Esophagus muscularis mucosa (tissue), 4 donors: ENCODE measurements at places on chromosomes 3 and 15. TPM values are rescaled to one million over a fixed set of nuclear protein-coding genes. Genes with fewer than 3 reads are reported as not detected.

Gene XIRP1
- total RNA-seq = not detected

Gene GOLGA6L10
- total RNA-seq = 1.7 TPM

Gene CFAP92
- total RNA-seq = 0.19 TPM

Gene RAD51
- total RNA-seq = 0.50 TPM

Gene CCDC13
- total RNA-seq = 5.3 TPM

Gene SMCO1
- total RNA-seq = not detected

Gene LEKR1
- total RNA-seq = 0.11 TPM

Gene ACTC1
- 8.3 TPM for total RNA-seq

Gene PLXNA1
- 34.0 TPM for total RNA-seq

Gene TGM5
- total RNA-seq = under 0.01 TPM

Gene GOLGA8K
- total RNA-seq = not detected

Gene ISLR
- total RNA-seq = 204 TPM

Gene CCDC33
- not detected for total RNA-seq

Gene STRC
- total RNA-seq = not detected

Gene ST8SIA2
- 0.57 TPM for total RNA-seq

Gene ATP13A4
- total RNA-seq = under 0.01 TPM

DNA sequence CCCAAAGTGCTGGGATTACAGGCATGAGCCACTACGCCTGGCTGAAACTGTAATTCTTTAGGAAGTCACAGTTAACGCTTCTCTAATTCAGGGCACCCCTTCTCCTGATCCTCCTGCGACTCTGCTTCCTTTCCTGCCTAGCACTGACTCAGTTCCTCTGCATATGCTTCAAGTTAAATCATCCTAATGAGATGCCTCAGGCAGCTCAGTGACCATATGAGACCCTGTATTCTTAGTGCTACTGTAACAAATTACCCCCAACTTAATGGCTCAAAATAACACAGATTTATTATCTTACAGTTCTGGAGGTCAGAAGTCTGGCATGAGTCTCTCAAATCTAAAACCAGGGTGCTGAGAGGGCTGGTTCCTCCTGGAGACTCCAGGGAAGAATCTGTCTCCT lies 271.8 kb upstream of the LYSMD4 start:
- no peaks in the 10 kb centered on the region for H3K4me1 ChIP-seq
- H3K4me3 ChIP-seq = no peak overlapping the region
- no peaks in the 10 kb centered on the region for H3K36me3 ChIP-seq
- H3K27me3 ChIP-seq = no peaks in the 10 kb centered on the region

GRCh38 chr3:5301651-5302297 lies 114.3 kb downstream of the EDEM1 start:
- H3K27me3 ChIP-seq = no peaks in the 10 kb centered on the region
- no peak overlapping the region for H3K4me3 ChIP-seq
- H3K4me1 ChIP-seq = peaks cover 10% of the 10 kb centered on the region
- no peak for DNase-seq

- H3K27ac ChIP-seq = no peak overlapping the region
- peaks cover 33% of the 10 kb centered on the region for H3K4me1 ChIP-seq
- no peak overlapping the region for H3K4me3 ChIP-seq
- DNase-seq = no peak
Measured at GRCh38 chr3:197256836-197257444, 41.5 kb downstream of the DLG1 start.

DNA sequence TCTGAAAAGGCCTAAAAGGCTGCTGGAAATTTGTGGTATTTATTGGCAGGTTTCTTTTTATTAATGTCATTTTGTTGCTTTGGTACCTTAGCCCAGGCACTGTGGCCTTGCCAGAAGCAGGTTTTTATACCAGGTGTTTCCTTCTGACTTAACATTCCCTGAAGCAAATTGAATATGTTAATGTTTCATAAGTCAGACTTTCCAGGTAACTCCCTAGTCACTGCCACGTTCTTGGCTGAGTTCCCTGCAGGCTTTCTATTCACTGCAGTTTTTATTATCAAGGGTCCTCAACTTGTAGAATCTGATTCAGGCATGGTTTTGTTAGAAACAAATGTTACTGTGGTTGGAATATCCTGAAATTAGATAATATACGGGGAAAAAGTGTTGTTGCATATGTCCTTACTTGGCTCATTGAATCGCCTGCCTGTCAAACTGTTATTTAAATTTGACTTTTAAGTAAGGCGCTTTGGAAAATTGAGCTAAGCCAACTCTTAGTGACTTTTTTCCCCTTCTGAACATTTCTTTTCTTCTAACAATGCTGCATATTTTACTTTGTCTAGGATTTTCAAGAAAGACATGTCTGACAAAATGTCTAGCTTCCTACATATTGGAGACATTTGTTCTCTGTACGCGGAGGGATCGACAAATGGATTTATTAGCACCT lies 22.9 kb downstream of the ITPR1 start:
- no peaks in the 10 kb centered on the region for H3K27me3 ChIP-seq
- peaks cover 31% of the 10 kb centered on the region for H3K4me1 ChIP-seq
- H3K36me3 ChIP-seq = no peaks in the 10 kb centered on the region

- H3K36me3 ChIP-seq = no peaks in the 10 kb centered on the region
- H3K27ac ChIP-seq = no peak overlapping the region
- H3K4me1 ChIP-seq = peaks cover 34% of the 10 kb centered on the region
- no peak overlapping the region for H3K4me3 ChIP-seq
- DNase-seq = no peak
- H3K27me3 ChIP-seq = no peaks in the 10 kb centered on the region
Measured at GRCh38 chr15:63765338-63765737, 68.4 kb downstream of the HERC1 start.

DNA sequence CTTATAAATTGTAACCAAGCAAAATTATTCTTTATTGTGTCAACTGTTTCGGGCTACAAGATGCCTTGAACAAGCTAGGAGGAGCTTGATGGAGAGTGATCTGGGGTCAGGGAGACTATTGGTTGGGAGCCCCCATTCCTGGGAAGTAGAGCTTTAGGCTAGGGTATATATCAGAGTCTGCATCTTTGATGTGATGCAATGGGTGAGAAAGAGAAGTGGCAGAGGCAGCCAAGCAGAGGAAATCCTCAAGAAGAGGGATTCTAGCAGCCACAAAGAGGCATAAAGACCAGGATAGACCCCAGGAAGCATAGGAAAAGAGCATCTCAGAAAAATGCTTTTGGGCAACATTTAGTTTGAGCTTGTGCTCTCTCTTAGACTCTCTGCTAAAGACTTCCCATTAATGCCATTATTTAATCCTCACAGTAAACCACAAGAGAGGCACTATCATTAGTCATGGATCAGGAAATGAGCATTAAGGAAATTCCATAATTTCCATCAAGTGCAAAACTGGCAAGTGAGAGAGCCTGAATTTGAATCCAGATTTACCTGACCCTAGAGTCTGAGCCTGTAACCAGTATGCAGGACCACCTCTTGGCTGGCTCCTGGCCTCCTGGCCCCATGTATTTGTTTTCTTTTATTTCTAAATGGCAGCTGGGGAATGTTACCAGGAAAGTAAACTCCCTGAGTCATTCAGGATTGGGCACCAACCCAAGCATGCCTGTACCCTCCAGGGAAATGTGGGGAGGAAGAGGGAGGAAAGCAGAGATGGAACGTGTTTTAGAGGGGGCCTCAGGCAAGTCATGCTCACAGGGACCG lies 118.7 kb downstream of the RPL22L1 start:
- H3K27ac ChIP-seq = no peak overlapping the region
- peaks cover 11% of the 10 kb centered on the region for H3K4me1 ChIP-seq
- no peaks in the 10 kb centered on the region for H3K27me3 ChIP-seq
- no peaks in the 10 kb centered on the region for H3K36me3 ChIP-seq
- no peak overlapping the region for H3K4me3 ChIP-seq

GRCh38 chr3:160140756-160141155 lies 84.5 kb upstream of the C3orf80 start:
- H3K4me3 ChIP-seq = no peak overlapping the region
- H3K27me3 ChIP-seq = no peaks in the 10 kb centered on the region
- DNase-seq = no peak
- H3K27ac ChIP-seq = no peak overlapping the region

DNA sequence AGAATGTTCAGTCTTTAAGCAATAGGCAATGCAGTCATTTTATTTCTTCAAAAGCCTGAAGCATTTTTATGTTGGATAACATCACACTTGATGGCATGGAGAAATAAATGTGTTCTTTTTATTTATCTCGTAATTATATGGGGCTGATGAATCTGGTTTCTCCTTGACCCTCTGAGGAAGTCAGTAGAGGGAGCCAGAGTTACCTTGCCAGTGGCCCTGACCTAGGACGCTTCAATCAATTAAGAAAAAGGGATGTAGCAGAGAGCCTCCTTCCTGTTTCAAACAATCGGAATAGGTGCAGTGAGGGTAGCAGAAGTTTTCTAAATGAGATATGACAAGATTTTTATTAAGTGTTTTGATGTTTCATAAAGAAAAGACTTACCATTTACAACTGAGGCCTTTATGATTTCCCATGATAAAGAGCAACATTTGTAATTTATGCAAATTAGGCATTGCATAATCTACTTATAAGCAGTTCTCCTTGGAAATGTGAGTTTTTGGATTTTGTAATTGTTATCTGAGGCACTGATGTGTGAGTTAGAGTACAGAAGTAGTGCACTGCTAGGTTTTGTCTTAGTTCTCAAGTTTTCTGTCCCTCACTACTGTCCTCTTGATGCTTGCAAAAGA lies 129.1 kb downstream of the RAP2B start:
- no peaks in the 10 kb centered on the region for H3K27me3 ChIP-seq
- no peak overlapping the region for H3K27ac ChIP-seq
- no peak for DNase-seq
- no peak overlapping the region for H3K4me3 ChIP-seq
- no peaks in the 10 kb centered on the region for H3K36me3 ChIP-seq
- no peaks in the 10 kb centered on the region for H3K4me1 ChIP-seq

GRCh38 chr15:26453914-26454313 lies 319.0 kb downstream of the GABRB3 start:
- H3K27ac ChIP-seq = no peak overlapping the region
- no peak overlapping the region for H3K4me3 ChIP-seq
- no peaks in the 10 kb centered on the region for H3K36me3 ChIP-seq
- H3K4me1 ChIP-seq = no peaks in the 10 kb centered on the region
- H3K27me3 ChIP-seq = no peaks in the 10 kb centered on the region

DNA sequence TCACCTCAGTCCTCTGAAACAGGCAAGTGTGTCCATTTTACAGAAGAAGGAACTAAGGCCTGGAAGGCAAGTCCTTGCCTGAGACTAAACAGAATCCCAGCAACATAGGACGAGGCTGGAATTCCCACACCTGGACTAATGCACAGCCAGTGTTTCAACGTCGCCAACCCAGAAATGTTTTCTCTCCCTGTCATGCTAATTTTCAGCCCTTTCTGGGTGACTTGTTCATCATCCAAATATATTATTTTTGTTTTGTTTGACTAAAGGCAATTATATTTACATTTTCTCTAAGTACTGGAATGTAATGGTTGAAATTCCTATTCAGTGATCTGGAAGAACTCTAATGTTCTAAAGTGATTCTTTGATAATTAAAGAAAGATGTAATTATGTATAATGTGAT lies 51.8 kb downstream of the BTD start:
- H3K36me3 ChIP-seq = no peaks in the 10 kb centered on the region
- no peak for DNase-seq
- peaks cover 18% of the 10 kb centered on the region for H3K4me1 ChIP-seq

DNA sequence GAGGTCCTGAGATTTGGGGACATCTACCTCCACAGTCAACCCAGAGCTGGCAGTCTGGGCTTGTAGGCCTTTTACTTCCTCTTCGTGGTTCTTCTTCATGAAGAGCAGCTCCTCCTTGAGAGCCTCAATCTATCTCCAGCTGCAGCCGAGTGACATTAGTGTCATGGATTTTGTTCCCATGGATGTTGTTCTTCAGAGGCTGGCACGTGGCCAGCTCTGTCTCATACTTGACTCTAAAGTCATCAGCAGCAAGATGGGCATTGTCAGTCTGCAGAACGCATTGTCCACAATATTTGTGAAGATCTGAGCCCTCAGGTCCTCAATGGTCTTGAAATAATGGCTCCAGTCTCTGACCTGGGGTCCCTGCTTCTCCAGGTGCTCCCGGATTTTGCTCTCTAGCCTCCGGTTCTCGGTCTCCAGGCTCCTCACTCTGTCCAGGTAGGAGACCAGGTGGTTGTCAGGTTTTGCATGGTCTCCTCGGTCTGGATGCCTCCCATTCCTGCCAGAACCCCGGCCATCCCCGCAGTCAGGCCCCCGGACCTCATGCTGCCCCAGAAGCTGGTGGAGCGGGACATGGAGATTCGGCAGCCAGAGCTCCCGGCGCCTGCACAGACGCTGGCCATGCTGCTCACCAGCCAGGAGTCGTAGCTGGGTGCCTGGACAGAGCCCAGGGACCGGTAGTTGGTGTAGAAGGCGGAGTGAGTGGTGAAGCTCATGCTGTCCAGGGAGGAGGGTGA lies 3.4 kb upstream of the CCNL1 start:
- peaks cover 5% of the 10 kb centered on the region for H3K36me3 ChIP-seq
- no peak overlapping the region for H3K27ac ChIP-seq
- no peaks in the 10 kb centered on the region for H3K27me3 ChIP-seq

GRCh38 chr15:99212406-99212805 lies 37.0 kb downstream of the TTC23 start:
- H3K36me3 ChIP-seq = peaks cover 5% of the 10 kb centered on the region
- no peaks in the 10 kb centered on the region for H3K27me3 ChIP-seq
- DNase-seq = no peak
- peak overlapping the region; percentile 80 for H3K27ac ChIP-seq
- H3K4me1 ChIP-seq = peaks cover 5% of the 10 kb centered on the region

GRCh38 chr15:98382139-98382538 lies 266.2 kb upstream of the IGF1R start:
- no peak overlapping the region for H3K4me3 ChIP-seq
- DNase-seq = no peak
- no peaks in the 10 kb centered on the region for H3K27me3 ChIP-seq
- H3K27ac ChIP-seq = no peak overlapping the region
- H3K36me3 ChIP-seq = no peaks in the 10 kb centered on the region
- no peaks in the 10 kb centered on the region for H3K4me1 ChIP-seq

DNA sequence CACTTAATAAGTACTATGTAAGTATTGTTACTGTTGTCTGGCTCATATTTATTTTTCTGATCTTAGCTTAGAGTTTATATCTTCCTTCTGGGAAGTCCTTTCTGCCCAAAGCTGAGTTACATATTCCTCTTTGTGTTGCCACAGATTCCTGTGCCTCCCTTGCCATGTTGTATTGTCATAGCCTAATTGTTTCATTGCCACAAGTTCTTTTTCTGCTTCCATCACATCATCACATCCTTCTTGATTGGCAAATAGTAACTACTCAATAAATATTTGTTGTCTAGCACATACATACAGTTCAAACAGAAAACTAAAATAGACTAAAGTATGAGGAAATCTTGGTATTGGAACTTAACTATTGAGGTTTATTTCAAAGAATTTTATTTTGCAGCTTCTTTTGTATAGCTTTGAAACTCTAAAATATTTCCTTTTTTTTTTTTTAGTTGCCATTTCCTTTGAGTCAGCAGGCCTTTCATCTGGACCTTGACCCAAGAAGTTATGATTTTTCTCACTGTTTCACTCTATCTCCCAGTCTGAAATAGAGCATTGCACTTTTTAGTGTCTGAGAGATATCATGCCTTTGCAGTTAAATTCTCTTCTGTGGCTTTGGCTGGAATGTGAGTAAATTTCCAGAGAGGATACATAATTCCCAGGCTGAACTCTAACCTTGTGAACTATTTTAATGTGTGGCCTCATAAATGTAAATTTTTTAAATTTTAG lies 98.2 kb downstream of the ZNF609 start:
- no peaks in the 10 kb centered on the region for H3K36me3 ChIP-seq
- DNase-seq = no peak
- no peaks in the 10 kb centered on the region for H3K27me3 ChIP-seq
- no peak overlapping the region for H3K4me3 ChIP-seq
- no peak overlapping the region for H3K27ac ChIP-seq

GRCh38 chr15:86231864-86232721 lies 152.4 kb downstream of the AGBL1 start:
- H3K4me3 ChIP-seq = peak overlapping the region; percentile 34
- peaks cover 15% of the 10 kb centered on the region for H3K4me1 ChIP-seq
- H3K27me3 ChIP-seq = no peaks in the 10 kb centered on the region
- H3K36me3 ChIP-seq = no peaks in the 10 kb centered on the region

- no peaks in the 10 kb centered on the region for H3K27me3 ChIP-seq
- H3K4me3 ChIP-seq = no peak overlapping the region
- H3K27ac ChIP-seq = no peak overlapping the region
- H3K36me3 ChIP-seq = no peaks in the 10 kb centered on the region
Measured at GRCh38 chr3:55000546-55000945, 72.7 kb upstream of the LRTM1 start.
